Activated T-cell treated with anti-CD3 and anti-CD28 coated beads for 48 hours (primary cell): ENCODE measurements at places on chromosomes 2 and 18.

GRCh38 chr2:15674637-15675455 lies 83.2 kb downstream of the DDX1 start:
- no peak for DNase-seq

- no peak for DNase-seq
Measured at GRCh38 chr2:8581601-8582041, 100.2 kb upstream of the ID2 start.

DNA sequence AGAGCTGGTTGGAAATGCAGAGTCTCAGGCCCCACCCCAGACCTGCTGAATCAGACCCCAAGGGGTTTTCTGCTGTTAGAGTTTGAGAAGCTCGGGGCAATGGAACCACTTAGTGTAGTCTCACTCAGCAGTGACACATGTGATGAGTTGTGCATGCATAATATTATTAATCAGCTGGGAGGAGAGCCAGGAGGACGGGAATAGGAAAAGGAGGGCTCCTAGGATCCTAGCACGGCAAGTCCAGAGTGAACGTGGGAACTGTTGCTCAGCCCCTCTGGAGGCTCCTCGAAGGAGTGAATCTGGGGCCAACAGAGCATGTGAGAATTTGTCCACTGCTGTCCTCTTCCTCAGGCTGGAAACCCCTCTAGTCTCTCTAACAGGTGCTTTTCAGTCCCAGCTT lies 87.1 kb downstream of the HS1BP3 start:
- no peak for DNase-seq

DNA sequence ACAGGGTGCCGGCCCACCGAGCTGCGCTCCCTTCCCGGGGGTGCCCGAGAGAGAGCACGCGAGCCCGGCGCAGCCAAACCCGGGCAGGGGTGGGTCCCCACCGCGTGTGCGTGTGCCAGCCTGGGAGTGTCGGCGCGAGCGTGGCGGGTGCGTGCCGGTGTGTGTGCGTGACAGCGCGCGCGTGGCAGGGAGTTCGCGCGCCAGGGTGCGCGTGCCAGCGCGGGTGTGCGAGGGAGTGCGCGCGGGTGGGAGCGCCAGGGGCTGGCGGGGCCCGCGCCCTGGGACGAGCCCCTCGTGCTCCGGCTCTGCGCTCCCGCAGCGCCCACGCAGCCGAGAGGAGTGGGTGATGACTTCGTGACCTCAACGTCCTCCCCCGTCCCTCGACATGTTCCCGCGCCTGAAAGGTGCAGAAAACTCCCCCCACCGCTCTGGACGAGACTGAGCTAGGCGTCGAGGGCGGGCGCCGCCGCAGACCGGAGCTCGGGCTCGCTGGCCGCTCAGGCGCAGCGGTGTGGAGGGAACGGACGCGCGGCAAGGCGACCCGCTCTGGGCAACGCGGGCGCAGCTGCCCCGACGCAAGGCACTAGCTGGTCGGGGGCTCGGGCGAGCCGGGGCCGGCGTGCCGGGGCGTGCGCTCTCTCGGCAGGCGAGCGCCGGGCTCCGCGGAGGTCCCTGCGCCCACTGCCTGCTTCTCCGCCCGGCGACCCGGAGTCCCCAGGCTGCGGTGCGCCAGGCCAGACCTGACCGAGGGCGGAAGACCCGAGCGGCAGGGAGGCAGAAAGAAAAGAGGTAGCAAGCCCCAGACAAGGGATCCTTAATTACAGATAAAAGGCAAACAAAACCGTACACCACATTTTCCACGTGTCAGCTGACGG lies 582.8 kb downstream of the ZEB2 start:
- DNase-seq = peak; percentile 13

- no peak for DNase-seq
Measured at GRCh38 chr2:152594022-152594766, 123.1 kb downstream of the PRPF40A start.

DNA sequence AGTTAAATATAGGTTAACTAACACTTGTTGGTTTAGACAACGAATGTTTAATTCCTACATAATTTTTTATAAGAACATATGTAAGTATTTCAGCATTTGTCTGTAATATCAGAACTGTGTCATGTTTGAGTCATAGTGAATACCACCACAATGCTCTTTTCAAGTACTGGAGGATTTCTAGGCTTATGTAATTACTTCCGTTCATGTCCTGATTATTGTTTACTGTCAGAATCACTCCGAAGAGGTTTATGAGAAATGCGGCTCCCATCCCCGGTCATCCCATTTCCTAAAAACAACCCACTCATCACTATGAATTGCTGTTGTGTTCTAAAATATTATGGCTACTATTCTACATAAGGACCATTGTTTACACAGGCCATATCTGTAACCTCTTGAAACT lies 45.1 kb downstream of the CDH19 start:
- DNase-seq = no peak

- no peak for DNase-seq
Measured at GRCh38 chr2:237403024-237403882, 10.7 kb downstream of the COL6A3 start.

GRCh38 chr2:235478609-235479008 lies 15.2 kb upstream of the AGAP1 start:
- DNase-seq = no peak

- no peak for DNase-seq
Measured at GRCh38 chr18:68848242-68848641, 50.4 kb downstream of the CCDC102B start.

GRCh38 chr2:23706613-23707078 lies 220.3 kb downstream of the ATAD2B start:
- no peak for DNase-seq

DNA sequence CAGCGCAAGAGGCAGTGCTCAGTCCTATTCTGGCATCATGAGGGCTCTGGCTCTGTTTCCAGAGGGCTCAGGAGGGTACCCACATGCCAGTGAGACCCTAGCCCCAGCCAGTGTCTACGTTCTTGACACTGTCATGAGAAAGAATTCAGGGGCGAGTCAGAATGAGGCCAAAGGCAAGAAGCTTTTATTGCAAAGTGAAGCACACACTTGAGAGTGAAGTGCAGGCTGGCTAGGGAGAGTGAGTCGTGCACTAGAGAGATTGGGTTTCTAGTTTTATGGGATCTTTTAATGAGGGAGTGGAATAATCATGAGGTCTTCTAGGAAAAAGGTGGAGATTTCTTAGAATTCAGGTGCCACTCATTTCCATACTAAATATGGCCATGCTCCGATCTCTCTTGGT lies 164.1 kb downstream of the DCDC2C start:
- DNase-seq = no peak

DNA sequence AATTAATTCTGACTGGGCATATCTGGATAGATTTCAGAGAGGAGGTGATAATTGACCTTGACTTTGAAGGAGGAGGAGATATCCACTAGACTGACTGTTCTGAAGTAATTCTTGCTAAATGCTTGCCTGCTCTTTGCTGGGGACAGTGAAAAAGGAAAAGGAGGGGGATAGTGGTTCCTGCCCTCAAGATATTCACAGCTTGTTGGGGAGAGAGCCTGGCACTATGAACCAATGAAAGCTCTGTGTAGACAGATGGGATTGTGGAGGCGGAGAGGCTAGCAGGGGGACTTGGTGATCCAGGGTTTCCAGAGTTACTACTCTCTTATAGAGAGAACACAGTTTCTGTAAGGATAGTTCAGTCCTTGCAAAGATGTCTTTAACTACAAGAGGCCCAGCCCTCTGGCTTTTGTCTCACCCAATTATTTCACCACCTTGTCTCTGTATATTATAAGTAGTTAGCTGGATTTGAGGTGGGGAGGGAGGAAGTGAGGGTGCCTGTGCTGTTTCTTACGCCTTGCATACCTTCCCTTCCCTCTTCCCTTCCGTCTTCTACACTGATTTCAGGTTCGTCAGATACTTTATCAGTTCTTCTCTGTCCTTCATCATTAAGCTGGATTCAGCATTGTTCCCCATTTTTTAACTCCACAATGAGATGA lies 190.4 kb downstream of the PRKCE start:
- no peak for DNase-seq

- no peak for DNase-seq
Measured at GRCh38 chr2:150595803-150596470, 108.5 kb upstream of the RND3 start.

DNA sequence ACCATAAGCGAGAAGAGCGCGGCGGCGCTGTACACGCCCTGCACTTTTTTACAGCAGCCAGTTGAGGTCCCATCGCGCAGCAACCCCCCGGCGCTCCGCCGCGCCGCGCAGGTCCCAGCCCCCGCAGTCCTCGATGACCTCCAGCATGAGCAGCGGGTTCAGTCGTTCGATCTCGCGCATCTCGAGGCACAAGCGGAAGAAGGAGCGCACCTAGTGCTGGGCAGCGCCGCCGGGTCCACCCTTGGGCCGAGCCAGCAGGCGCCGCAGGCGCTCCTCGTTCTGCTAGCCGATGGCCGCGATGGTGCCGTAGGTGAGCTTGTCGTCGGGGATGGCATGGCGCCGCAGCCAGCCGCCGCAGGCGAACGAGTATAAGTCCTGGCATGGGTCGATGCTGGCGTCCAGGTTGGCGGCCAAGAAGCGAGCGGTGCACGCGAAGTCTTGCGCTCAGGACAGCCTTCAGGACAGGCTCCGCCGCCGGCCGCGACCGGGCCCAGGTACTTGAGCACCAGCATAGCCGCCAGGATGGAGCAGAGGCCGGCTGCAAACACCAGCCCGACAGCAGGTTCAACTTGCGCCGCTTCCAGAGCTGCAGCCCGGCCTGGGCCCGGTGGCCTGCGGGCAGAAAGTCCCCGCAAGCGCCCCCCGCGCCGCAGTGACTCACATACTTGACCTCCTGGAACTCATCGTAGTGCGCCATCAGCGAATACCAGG lies 8.3 kb downstream of the ALPP start:
- DNase-seq = no peak

DNA sequence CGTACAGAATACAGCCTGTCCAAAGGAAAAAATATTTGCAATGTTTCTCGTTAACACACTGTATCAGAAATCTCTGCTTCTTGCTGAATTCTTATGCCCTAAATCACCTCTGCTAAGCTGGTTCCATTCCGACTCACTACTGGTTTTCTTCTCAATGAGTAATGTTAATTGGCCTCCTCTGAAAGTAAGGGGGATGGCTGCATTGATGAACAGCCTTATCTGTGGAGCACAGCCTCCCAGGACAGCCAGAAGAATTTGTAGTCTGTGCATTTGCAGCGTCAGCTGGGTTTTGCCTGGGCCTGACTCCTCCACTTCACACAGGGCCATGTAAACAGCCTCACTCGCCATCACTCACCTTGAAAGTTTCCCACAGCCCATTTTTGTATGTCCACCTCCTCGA lies 127.7 kb downstream of the RNF152 start:
- DNase-seq = no peak

DNA sequence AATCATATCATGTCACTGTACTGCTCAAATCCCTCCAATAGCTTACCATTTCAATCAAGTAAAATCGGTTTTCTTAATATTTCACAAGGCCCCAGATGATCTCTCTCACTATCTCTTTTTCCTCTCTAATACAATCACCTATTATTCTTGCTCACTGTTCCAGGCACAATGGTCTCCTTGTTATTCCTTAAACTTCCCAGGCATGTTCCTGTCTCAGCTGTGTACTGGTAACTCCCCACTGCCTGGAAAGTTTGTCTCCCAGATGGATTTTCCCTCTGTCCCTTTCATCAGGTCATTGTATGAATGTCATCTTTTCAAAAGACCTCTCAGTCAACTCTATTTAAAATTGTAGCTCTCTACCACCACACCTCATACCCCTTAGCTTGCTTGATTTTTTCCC lies 30.7 kb upstream of the FANCL start:
- no peak for DNase-seq

DNA sequence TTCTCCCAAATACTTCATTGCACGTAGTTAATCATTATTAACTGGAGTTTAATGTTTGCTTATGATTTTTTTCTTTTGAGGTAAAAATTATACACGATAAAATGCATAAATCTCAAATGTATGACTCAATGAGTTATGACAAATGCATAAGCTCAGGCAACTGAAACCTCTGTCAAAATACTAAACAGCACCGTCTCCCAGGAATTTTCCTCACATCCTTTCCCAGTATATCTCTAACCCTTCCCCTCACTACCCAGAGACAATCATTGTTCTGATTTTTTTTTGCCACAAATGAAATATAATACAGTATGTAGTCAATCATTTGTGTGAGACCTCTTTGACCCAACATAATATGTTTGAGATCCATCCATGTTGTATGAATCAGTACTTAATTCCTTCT lies 606.5 kb downstream of the CPS1 start:
- no peak for DNase-seq

DNA sequence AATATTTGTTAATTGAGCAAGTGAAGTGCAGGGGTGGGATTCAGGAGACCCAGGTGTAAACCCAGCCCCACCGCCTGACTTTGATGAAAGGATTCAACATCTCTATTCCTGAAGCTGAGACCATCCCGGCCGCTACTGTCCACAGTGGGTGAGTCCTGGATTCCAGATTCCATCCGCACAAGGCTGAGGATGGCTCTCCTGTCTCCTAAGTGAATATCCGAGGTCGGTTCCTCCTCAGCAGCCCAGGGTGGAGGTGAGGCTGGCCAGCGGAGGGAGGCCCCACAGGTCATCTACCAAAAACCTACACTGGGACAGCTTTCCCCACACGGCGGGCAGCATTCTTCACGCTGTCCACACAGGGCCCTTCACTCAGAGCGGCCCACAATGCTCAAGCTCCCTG lies 57.6 kb downstream of the ACKR3 start:
- no peak for DNase-seq

- DNase-seq = no peak
Measured at GRCh38 chr2:99692785-99693184, 203.0 kb upstream of the REV1 start.

DNA sequence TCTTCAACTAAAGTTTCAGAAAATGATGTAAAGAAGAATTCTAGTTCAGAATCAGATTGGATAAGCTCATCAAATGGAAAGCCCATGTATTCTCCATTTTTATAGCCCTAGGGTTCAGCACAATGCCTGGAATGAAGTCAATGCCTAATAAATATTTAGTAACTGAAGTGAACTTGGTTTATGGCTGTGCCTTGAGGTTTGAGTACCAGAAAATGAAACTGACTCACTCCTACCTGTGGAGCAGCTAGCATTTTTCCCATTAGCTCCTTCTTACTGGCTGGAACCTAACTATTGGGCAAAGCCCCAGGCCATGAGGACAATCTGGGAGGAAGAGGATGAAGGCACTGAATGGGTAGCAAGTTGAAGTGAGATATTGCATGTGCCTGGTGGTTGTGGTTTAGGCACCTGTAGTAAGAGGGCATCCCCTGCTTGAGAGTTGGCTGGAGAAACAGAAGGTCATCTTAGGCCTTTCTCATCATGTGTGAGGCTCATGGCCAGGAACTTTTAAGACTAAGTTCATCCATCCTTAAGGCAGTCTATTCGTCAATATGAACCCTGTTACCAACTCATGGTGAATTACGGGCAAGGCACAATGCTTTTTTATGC lies 85.0 kb upstream of the LYPD1 start:
- DNase-seq = no peak

- DNase-seq = no peak
Measured at GRCh38 chr2:119821266-119821665, 61.5 kb downstream of the PTPN4 start.

DNA sequence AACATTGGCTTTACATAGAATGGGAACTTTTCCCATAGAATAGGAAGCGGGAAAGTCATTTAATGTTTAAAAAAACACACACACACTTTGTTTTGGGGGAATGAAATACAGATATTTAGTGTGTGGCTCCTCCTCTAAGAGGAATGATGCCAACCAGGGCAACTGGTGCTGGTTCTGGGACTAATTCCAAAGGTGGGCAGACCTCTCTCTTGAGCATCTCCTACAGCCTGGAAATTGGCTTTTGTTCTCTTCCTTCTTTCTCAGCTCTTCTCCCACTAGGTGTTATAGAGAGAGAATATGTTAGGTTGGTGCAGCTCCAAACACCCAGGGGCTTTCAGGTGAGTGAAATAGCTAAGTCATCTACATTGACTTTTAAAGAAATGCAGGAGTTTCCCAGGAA lies 190.1 kb downstream of the RAD51AP2 start:
- DNase-seq = no peak

GRCh38 chr2:219002395-219003266 lies 9.4 kb upstream of the CRYBA2 start:
- peak; percentile 58 for DNase-seq
